ENCODE measurements at places on chromosomes 5 and 9.

GRCh38 chr5:172104801-172105701 lies 83.0 kb downstream of the STK10 start:
- no peak for DNase-seq

DNA sequence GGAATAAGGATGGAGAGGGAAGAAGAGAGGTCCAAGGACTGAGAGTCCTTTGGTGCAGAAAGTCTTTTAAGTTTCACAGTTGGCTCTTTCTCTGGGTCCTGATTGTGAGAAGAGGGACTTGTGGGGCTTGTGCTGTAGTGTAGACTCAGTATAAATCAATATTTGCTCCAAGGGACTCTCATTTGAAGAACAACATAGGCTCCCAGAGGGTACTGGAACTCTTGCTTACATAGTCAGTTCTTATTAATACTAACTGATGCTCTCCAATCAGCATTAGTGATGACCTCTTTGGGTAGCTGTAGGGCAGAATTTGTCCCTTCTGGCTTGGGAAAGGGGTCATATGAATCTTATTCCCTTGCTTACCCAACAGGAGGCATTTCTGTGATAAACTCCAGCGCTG lies 62.5 kb upstream of the CXCL14 start:
- DNase-seq, result no peak

GRCh38 chr5:80389580-80389979 lies 18.3 kb upstream of the ZFYVE16 start:
- DNase-seq, result no peak

- no peak for DNase-seq
Observed at GRCh38 chr9:70262366-70262765, 3.6 kb downstream of the SMC5 start.

- no peak for DNase-seq
Observed at GRCh38 chr9:123465304-123465703, 109.3 kb downstream of the CRB2 start.

- DNase-seq, result no peak
Observed at GRCh38 chr5:168580227-168580508, 1.0 kb upstream of the PANK3 start.

- DNase-seq, result peak; percentile 55
Observed at GRCh38 chr5:159098603-159099436, 896 bp downstream of the EBF1 start.

- no peak for DNase-seq
Observed at GRCh38 chr5:569358-569867, 42.7 kb upstream of the CEP72 start.
